ENCODE measurements at places on chromosomes 1 and 21.

GRCh38 chr1:155970531-155971167 is 7.7 kb downstream of the ARHGEF2 start:
- no peak for DNase-seq

- no peak for DNase-seq
These were observed 381.4 kb upstream of the PROX1 start for GRCh38 chr1:213606252-213606820.

DNA sequence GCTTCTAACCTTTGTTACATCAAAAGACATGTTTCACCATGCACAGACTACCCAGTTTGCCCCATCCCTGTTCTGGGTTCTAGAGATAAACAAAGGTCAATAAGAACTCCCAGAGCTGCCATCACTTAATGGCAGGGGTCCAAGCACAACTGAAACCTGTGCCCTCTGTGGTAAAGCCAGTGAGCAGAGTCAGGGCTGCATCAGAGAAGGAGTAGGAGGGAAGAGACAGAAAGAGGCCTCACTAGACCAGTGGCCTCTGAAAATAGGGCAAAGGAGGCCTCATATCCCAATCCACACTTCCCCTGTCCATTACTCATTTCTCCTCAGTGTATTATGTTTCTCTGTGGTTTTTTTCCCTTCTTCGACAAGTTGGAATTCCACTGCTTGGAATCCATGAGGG is 10.2 kb downstream of the ATP1A2 start:
- DNase-seq, result no peak

GRCh38 chr21:38472412-38473108 is 25.7 kb downstream of the ERG start:
- DNase-seq, result no peak

GRCh38 chr1:212256369-212256768 is 28.8 kb upstream of the PPP2R5A start:
- DNase-seq, result no peak

- no peak for DNase-seq
These were observed 1071.9 kb upstream of the TMPRSS15 start for GRCh38 chr21:19475525-19475924.

DNA sequence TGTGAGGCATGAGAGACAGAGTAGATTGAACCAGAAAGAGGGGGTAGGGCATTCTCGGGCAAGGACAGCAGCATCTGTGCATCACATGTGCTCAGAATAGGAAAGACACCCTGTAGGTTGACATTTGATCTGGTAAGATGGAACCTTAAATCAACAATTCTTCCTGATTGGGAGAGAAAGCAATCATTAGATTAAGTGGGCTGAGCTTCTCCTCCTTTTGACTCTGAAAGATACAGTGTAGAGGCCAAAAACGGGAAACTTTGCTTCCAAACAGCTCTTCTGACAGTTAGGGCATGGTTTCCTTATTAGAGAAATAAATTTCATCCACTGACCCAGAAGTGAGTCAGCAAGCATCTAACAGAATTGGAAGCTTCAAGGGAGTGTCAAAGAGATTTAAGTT is 9.7 kb downstream of the KIF14 start:
- no peak for DNase-seq

DNA sequence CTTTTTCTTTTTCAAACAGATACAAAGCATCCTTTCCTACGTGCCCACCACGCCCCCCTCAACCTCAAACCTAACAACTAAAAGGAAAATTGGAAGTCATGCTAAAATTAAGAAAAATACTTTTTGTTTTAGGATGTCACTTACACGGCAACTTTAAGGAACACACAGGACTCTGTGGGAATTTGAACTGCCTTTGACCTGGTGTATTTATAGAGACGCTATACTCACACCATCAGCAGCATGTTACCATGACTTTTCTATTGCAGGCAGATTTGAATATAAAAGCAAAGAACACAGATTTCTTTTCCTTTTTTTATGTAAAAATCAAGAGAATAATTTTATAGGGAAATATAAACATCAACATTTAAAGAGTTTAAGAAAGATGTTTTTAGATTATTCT is 198.2 kb downstream of the SIPA1L2 start:
- no peak for DNase-seq

All from SW 1271 (cell line).